Stimulated activated CD4-positive, alpha-beta T cell treated with anti-CD3 and anti-CD28 coated beads, Interleukin-1b, Interleukin-23, amount 100 ng/mL, for 1 hour (primary cell): ENCODE measurements at places on chromosomes 3 and 15.

- no peak for DNase-seq
These were observed 276.7 kb downstream of the NFKBIZ start for GRCh38 chr3:102125994-102126368.

DNA sequence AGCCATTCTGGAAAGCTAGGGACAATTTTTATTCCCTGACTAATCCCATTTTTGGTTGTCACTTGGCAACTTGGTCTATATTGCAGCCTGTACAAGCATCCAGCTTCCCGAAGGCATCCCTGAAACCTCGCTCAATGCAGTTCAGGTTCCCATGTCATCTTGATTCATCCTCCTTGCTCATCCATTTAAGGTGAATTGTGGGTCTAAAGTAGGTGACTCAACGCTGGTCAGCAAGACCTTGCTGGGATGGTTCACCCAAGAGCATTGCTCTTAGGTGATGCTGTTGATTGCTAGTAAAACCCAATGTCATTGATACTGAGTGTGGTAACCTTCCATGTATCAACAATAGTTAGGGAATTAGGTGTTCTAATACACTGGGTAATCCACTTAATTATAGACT lies 13.1 kb upstream of the RAB8B start:
- no peak for DNase-seq

DNA sequence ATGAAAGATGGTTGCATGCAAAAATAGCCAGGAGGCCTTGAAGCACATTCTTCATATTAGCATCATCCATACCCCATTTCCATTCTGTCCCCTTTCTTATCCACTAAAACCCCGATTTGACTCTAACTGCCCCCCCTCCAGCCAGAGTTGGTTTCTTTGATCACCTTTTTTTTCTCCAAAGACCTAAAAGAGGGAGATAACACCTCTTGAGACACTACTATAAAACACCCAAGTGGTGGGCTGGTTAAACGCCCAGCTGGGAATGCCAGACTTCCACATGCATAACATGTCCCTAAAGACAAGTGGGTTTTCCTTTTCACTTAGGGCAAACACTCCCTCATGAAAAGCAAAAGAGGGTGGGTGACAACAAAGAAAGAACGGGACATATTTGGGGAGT lies 133.9 kb upstream of the WNT5A start:
- DNase-seq: no peak

- DNase-seq: no peak
These were observed 232.1 kb downstream of the IGSF11 start for GRCh38 chr3:118802325-118803095.

DNA sequence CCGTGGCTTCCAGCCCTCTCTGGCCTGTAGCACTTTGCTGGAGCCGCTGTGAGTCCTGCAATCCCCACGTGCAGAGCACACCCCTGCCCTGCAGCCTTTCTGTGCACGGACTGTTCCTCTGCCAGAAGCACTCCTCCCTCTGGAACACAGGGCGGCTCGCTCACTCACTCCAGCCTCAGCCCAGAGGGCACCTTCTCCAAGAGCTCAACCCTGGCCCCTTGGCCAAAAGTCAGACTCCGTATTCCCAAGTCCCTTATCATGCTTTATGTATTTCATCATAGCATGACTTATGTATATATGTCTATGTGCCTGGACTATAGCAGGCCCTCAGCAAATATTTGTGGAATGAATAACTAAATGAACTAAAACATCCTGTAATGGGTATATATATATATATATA lies 63.2 kb downstream of the ASB7 start:
- no peak for DNase-seq

DNA sequence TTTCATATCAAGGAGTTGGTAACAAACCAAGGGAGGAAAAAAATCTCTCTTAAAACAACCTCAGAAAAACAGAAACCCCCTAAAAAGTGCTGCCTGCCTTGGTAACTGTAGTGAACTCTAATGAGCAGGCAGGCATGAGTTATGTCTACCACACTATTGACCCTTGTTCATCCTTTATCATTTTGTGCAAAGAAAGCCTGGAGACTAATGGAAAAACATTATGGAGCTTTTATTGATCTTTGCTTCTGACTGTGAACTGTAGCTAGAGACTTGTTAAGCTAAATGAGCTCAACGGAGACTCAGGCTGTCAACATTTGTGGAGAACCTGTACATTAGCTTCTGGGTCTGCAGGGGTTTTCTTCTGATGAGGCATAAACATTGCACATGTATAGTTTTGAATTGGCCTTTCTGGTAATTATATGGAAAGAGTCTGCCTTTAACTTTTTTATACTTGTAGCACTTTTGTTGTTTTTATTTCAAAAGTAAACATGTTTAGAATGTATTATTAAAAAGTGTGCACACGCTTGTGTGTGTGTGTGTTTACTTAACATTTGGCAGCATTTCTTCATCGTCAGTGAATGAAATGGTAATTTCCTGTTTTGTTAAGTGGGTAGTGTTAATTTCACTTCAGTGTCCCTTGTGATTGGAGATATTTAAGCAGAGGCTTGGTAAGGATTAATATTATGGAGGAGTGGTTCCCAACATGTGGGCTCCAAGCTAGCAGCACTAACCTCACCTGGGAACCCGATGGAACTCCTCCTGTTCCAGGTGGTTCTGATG lies 15.9 kb upstream of the SPTSSB start:
- no peak for DNase-seq

- DNase-seq: no peak
These were observed 71.9 kb upstream of the C15orf39 start for GRCh38 chr15:75129788-75130187.
